Stimulated activated naive CD8-positive, alpha-beta T cell treated with anti-CD3 and anti-CD28 coated beads, Interleukin-15, Interleukin-2, amounts not matched to agents 100 U/mL and 50 U/mL, for 24 hours (primary cell): ENCODE measurements at places on chromosomes 16 and 17.
A peak's percentile ranks its signal among the peaks of the same experiment; 100 is the strongest.

DNA sequence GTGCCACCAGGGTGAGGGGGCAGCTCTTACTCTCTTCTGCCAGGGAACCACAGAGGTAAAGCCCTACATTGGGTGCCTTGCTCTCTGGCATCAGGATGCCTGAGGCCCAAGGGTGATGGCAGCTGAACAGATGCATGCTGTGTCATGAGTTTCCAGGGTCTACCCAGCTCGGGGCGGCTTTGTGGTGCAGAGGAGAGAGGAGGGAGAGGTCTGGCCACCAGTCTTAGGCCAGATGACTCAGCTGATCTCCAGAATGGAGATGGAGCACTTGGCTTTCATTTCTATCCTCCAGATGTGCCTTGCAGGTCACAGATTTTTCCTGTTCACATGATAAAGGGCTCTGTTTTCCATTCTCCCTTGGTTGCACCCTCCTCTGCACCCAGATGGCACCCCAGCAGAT lies 23.6 kb upstream of the USP22 start:
- no peak for DNase-seq

DNA sequence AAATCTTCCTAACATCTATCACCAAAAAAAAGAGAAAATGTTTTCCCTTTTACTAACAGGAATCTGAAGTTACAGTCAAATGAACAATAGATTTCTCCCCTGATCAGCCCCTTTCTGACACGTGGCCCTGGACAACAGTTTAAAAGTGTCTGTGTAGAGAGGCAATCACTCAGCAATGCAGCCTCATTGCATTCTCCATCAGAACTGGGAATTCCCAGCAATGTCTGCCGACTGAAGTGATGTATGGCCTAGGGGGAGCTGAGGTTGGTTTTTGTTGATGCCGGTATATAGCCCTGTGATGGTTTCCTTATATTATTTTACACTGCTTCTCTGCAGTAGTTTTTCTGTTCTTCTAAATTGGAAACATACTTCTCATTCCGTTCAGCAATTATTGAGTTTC lies 904.3 kb upstream of the CDH8 start:
- DNase-seq: no peak

GRCh38 chr17:9050801-9051401 lies 29.6 kb downstream of the NTN1 start:
- no peak for DNase-seq

GRCh38 chr16:89517128-89517527 lies 8.9 kb downstream of the SPG7 start:
- no peak for DNase-seq

DNA sequence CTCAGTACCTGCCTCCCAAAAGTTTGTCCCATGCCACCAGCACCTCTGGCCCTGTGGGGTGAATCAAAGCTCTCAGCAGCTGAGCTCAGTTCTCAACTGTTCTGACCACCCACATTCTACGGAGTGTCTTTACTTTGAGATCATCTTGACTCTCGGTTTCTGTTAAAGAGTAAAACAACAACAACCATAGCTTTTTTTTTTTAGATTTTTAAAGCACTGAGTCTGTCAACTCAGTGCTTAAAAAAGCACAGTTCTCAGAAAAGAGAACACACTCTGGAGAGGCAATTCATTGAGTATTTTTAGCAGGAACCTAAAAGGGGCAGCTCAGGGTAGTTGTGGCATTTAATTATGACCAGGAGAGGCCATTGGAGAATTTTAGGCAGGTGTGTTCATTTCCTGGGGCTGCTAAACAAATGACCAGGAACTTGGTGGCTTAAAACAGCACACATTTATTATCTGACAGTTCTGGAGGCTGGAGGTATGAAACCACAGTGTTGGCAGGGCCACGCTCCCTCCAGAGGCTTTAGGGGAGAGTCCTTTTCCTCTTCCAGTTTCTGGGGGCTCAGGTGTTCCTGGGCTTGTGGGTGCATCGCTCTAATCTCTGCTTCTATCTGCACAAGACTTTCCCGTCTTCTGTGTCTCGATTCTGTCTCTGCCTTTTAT lies 6.7 kb upstream of the WFIKKN2 start:
- DNase-seq: no peak

GRCh38 chr17:39132192-39132610 lies 19.2 kb downstream of the PLXDC1 start:
- DNase-seq: no peak

DNA sequence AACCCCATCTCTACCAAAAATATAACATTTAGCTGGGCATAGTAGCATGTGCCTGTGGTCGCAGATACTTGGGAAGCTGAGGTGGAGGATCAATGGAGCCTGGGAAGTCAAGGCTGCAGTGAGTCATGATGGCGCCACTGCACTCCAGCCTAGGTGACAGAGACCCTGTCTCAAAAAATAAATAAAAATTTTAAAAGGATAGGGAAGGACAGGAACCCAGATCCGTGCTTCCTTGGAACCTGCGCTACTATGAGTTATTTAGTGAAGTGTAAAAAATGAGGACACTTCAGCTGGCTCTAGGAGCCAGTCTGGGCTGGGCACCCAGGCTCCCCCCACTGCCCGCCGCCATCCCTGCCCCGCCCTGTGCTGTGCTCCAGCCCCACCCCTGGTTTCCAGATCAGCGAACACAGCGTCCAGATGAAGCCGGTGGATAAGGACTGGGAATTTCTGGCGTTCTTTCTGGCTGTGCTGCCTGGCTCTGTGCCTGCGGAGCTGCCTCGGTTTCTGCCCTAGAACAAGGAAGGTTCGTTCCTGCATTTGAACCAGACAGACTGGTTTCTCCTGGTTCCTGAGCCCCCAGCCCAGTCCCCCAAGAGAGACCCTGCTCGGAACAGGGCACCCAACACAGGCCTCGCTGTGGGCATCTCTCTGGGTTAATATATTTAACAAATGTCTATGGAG lies 18.5 kb downstream of the PLLP start:
- no peak for DNase-seq

DNA sequence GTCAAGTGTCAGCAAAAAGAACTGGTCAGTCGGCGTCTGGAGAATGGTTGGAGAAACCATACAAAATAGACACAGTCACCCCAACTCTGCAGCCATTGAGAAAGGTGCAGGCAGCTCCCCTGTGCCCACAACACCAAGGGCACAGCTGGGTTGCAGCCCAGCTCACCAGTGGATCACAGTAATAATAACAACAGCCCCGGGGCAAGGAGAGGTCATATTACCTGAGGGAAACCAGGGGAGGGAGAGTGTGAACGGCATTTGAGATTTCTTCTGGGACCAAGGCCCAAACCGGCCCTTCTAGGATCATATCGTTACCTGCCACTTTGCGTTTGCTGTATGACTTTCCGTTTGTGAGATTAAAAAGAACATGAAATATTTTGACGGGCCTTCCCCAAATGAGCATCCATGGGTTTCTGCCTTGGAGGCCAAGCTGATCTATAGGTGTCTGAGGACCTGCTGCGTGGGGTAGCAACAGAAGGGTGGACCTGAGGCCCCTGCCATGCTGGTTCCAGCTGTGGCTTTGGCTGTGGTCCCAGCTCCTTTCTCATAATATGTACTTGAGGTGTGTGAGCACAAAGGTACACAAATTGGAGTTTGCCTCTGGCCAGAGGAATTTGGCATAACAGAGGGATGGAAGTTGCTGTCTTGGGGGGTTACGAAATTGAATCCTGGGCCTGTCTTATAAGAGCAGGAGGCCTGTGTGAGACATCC lies 154.6 kb downstream of the CMIP start:
- no peak for DNase-seq

GRCh38 chr16:67278773-67279295 lies 498 bp upstream of the PLEKHG4 start:
- DNase-seq: no peak

GRCh38 chr17:2380226-2380922 lies 20.5 kb downstream of the MNT start:
- no peak for DNase-seq

DNA sequence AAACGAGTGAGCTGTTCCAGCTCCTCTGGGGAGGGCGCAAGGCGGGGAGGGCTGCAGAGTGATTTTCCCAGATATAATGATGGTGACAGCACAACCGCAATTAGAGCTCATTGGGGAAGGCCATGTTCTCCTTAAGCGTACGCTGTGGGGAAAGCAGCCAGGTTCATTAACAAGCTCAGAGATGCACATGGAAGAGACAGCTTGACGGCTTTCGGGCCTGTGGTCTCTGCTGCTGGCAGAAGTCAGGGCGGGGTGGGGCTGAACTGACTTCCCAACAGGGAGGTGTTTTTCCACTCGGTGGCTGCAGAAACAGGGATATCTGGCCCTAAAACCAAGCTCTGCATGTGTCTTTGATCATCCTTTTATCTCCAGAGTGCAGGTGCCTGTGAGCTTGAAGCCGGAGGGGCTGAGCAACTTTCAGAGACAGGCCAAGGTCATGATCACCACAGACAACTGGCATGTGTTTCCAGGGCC lies 24.0 kb upstream of the CACNG1 start:
- DNase-seq: no peak

GRCh38 chr17:2797637-2798036 lies 1.4 kb downstream of the RAP1GAP2 start:
- DNase-seq: no peak

DNA sequence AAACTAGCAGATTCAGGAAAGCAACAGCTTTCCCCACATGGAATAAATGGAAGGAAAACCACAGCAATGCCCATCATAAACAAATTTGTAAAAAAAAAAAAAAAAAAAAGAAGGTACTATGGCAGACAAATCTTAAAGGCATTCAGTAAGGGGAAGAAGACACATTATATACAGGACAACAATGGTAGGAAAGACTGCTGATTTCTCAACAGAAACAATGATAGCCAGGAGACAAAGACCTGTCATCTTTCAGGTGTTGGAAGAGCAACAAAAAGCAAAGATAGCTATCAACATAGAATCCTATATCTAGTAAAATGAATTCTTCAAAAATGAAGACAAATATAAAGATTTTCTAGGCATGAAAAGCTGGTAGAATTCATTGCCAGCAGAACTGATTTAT lies 65.9 kb downstream of the KCNJ2 start:
- DNase-seq: no peak

- DNase-seq: no peak
Observed at GRCh38 chr17:78962345-78962983, 17.3 kb downstream of the LGALS3BP start.

DNA sequence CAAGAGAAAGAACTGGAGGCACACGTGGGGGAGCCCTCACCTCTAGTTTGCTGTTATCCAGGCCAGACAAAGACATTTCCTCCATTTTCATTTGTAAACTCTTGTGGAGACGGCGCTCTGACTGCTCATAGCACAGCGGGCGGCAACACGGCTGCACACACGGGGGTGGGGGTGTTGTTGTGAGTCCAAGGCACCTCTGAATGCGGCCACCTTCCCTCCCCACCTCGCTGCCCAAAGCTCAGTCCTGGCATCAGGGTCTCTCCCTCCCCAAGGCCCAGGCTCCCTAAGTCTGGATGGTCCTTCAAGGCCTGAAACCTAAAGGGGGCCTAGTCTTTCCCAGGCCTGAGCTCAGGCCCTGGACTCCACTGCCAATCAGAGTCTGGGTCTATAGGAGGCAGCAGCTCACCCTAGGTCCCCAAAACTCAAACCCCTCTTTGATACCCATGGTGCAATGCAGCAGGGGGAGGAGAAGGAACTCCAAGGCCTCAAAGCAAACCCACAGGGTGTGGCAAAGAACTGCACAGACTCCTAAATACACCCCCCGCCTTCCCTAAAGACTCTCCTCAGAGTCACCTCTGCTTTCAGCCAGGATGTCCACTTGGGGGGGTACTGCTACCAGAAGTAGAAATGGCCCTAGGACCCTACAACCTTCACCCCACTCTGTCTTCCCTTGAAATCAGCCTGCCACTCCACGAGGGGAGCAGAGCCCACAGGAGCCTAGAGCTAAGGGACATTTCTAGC lies 1.5 kb downstream of the ATXN7L3 start:
- DNase-seq: peak; percentile 52

GRCh38 chr16:31429314-31429713 lies 1.2 kb upstream of the COX6A2 start:
- no peak for DNase-seq

GRCh38 chr16:23353440-23353839 lies 51.3 kb downstream of the SCNN1B start:
- no peak for DNase-seq

DNA sequence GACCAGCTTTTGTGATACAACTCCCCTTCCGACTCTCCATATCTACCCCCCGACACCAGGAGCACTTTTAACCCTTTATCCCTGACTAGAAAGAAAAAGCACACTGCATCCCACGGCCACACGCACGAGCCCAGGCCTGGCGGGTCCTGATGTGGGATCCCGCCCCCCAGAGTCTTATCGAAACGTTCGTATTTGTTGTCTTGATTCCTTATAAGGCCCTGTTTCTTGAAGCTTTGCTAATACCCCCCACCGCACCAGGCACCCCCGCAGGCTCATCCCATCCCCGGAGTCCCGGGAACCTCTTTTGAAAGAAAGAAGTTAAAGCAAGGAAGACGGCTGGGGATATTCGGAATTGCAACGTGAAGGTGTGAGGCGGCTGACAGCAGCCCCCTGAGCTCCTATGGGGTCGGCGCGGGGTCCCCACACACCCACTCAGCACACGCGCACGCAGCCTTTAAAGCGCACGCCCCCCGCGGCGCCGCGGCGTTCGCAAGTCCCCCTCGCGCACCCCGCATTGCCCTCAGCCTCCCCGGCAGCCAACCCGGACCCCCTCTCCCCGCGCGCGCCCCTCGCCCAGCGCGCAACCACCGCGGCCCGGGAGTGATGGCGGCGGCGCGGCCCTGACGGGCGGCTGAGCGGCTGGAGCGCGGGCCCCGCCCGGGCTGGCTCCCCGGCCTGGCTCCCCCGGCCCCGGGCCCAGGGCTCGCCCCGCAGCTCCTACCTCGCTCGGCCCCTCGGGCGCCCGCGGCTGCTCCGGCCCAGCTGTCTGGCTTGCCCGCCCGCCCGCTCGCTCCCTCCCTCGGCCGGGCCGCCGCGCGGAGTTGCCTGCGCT lies 448 bp downstream of the STAT5B start:
- DNase-seq: peak; percentile 48

GRCh38 chr17:797236-797840 lies 15.2 kb downstream of the MRM3 start:
- DNase-seq: no peak

DNA sequence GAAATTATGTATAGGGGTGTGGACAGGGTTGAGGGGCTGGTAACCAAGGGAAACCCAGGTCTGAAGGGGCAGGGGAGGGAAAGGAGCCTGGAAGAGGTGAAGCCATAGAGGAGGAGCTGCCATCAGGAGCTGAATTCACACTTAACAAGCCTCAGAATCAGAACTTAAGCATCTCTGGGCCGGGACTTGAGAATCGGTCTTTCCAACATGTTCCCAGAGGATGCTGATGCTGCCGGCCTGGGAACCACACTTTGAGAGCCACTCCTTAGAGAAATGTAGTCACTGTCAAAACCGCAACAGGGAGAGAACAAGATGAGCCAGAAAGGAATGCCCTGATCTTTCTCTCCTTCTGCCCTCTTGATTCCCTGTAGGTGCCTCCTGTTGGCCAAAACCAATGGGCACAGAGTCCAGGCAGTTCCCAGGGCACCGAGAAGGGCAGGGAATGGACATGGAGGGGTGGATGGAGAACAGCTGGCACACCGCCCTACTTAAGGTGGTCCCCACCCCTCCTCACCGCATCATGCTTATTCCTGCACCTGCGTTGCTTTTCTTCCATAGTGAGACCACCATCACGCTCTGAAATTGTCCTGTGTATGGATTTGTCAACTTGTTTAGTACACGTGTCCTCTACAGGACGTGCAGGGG lies 88.5 kb downstream of the GSG1L start:
- DNase-seq: no peak

GRCh38 chr16:11253995-11254912 lies 1.8 kb downstream of the SOCS1 start:
- DNase-seq: no peak
